ENCODE measurements at places on chromosomes 16 and 17.

GRCh38 chr17:50764734-50765149 lies 2.6 kb downstream of the ANKRD40CL start:
- DNase-seq, result no peak

GRCh38 chr17:47231334-47231733 lies 22.2 kb downstream of the MYL4 start:
- DNase-seq, result no peak

DNA sequence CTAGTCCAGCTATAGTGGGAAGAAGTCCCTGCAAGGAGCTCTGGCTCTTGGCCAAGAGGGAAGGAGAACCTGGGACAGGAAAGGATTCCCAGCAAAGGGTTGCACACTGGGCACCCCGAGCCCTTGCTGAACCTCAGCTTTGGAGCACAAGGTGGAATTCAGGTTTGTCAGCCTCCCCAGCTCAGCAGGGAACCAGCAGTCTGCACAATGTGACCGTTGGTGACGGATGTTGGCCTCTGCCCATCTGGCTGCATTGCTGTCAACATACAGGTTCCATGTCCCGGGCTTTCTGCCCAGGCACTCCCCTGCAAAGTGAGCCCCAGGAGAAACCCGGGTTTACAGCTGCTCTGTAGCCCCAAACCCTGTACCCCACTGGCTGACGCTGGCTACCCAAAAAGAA lies 6.7 kb downstream of the RPRML start:
- no peak for DNase-seq

- no peak for DNase-seq
Measured at GRCh38 chr17:17134957-17135333, 71.2 kb downstream of the PLD6 start.

DNA sequence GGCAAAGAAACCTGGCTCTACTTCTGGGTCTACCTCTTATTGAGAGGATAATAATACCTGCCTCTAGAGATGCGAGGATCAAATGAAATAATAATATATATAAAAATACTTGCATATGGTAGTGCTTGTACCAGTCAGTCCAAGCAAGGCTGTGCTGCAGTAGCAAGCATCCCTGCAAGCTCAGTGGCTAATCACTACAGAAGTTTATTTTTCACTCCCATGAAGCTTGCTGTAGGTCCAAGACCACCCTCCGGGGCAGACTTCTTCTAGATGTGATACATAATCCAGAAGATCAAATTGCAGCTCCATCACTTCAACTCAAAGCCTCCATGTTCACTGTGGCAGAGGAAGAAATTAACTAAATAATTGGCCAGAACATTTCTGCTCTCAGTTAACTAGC lies 48.9 kb upstream of the NKD1 start:
- no peak for DNase-seq

- no peak for DNase-seq
Measured at GRCh38 chr16:27408012-27408601, 6.1 kb downstream of the IL21R start.
